ENCODE measurements at places on chromosomes 2 and 18.

- DNase-seq, result no peak
Observed at GRCh38 chr2:25570161-25570845, 103.1 kb downstream of the DTNB start.

DNA sequence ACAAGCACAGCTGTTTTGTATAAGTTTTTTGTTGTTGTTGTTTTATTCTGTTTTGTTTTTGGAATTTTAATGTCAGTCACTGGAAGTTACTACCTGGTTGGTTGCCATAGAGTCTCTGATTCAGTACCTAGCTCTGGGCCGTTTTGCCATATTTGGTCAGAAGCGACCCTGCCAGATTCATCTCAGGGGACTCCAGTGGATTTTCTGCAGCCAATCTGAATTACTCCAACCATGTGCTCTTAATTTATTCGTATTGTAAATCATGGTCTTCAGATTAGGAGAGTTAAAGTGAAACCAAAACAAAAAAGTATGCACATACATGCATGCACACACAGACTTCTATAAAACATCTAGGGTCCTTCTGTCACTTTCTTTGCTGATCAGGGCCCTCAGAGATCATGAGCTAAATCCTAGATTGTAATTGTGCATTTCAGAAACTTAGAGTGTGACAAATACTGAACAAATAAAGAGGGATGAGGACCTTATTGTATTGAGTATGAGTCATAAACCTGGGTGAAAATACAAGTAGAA is 317.4 kb upstream of the UBE2E3 start:
- no peak for DNase-seq

GRCh38 chr2:10438688-10439087 is 9.4 kb downstream of the ODC1 start:
- no peak for DNase-seq

GRCh38 chr2:119649364-119649917 is 29.6 kb upstream of the TMEM177 start:
- DNase-seq, result no peak

- DNase-seq, result no peak
Observed at GRCh38 chr2:135822855-135823254, 14.1 kb downstream of the LCT start.

- no peak for DNase-seq
Observed at GRCh38 chr2:179692043-179692442, 169.4 kb downstream of the ZNF385B start.

- no peak for DNase-seq
Observed at GRCh38 chr18:63567276-63567675, 19.9 kb upstream of the SERPINB13 start.

- DNase-seq, result no peak
Observed at GRCh38 chr2:45259547-45260160, 250.4 kb upstream of the SIX2 start.

DNA sequence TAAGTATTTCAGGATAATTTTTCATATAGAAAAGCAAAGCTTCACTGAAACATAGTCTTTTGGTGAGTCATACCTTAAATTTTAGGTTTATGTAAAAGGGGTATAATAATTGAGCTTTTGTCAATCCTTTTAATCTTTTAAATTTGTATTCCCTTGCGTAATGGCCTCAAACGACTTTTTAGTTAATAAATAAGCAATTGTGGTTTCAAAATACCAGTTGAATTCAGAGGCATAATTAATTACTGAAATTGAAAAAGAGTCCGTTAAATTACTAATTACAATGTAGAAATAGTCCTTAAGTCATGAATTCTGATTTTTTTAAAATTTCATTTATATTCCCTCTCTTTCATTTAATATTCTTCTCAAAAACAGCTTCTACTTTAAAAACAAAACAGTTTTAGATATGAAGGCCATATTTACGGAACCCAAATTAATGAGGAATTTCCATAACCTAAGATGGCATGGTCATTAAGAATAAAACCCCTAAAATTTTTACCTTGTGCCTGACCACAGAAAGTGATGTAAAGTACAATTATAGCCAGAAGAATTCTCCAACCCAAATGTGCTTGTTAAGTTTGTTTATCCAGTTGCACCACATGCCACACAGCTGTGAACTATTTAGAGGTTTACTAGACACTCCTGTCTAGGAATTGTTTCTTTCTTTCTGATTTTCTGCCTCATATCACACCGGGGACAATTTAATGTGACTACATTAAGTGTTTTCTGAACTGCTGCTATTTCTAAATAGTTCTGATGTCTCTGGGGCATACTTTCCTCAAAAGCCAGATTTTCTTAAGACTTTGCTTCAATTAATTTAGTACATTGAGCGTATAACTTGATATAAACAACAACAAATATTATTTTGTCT is 60.7 kb upstream of the ITGA4 start:
- DNase-seq, result no peak

- DNase-seq, result no peak
Observed at GRCh38 chr2:85481818-85482777, 56.9 kb upstream of the MAT2A start.

DNA sequence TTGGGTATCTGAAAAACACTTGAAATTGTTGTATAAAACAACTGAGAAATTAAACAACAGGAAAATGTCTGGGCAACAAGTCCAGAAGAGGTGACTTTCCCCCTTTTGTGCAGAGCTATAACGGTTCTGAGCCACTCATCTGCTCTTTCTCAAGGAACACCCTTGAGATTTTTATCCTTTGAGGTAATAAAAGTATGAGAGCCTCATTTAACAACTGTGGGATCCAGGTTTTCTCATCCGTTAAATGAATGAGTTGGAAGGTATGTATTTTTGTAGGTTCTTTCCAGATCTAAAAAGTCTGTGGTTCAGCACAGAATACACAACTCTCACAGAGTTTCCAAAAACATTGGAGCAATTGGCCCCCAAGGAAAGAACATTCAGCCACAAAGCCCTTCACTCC is 93.0 kb downstream of the ANKRD44 start:
- no peak for DNase-seq

DNA sequence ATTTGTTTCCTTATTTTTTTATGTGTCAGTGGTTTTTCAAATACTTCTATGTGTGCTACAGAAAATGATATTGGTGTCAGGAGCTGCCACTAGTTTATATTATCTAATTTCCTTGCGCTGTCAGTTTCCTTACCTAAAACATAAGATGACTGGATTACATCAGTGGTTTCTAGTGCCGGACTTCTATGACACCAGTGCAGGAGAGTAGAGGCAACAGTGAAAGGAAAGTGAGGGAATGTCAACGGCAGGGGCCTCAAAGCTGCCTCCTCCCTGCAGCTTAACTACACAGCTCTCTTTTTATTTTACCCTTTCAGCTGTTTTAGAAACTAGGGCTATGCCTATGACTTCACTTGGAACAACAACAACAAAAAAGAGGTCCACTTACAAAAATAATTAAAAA is 6.5 kb downstream of the ERBB4 start:
- DNase-seq, result no peak

- no peak for DNase-seq
Observed at GRCh38 chr2:49832555-49832954, 678.2 kb upstream of the FSHR start.

- DNase-seq, result no peak
Observed at GRCh38 chr2:160061533-160061932, 882 bp downstream of the PLA2R1 start.

DNA sequence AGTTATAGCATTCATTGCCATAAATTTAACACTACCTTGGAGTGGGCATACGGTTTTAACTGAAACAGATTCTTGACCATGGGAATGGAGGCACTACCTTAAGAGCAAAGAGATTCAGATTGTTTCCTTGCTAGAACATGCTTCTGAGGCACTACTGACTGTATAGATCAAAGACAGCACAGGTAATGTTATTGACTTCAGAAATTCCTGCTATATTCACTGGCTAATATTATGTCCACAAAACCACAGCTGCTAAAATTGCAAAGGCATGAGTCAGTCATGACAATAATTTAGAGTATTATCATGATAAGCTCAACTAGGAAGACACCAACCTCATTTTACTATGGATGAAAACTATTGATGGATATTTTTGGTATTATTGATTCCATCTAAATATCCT is 39.4 kb downstream of the SLC8A1 start:
- no peak for DNase-seq

DNA sequence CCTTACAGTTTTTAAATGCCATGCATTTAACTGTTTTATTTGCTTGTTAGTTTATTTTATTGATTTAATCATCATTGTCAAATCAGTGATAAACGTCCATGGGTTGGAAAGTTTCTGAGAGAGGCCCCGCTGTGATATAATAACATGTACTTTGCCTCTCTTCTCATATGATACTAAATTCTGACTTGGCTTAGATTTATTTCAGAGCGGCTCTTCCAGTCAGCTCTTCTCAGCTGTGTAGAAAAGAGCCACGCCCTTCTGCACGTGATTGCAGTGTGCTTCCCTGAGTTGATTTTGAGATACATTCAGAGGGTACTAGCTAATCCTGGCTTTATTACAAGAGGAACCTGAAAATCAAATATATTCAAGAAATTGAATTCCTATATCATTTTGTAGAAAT is 218.6 kb downstream of the KCNE4 start:
- no peak for DNase-seq

- no peak for DNase-seq
Observed at GRCh38 chr2:23350041-23350791, 34.8 kb upstream of the KLHL29 start.

GRCh38 chr2:207768168-207768865 is 1.4 kb downstream of the FZD5 start:
- peak; percentile 31 for DNase-seq

DNA sequence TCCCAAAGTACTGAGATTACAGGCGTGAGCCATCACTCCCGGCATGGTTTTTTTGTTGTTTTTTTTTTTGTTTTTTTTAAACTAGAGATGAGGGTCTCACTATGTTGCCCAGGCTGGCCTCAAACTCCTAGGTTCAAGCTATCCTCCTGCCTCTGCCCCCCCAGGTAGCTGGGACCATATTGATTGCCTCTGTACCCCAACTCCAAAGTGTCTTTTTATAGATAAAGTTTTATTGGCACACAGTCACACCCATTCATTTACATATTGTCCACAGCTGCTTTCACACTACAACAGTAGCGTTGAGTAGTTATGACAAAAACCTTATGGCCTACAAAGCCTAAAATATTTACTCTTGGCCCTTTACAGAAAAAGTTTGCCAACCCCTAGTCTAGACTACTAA is 45.2 kb upstream of the SP5 start:
- DNase-seq, result no peak

GRCh38 chr2:7281231-7282201 is 364.3 kb downstream of the RNF144A start:
- DNase-seq, result no peak

- no peak for DNase-seq
Observed at GRCh38 chr18:924987-925386, 20.3 kb downstream of the ADCYAP1 start.

DNA sequence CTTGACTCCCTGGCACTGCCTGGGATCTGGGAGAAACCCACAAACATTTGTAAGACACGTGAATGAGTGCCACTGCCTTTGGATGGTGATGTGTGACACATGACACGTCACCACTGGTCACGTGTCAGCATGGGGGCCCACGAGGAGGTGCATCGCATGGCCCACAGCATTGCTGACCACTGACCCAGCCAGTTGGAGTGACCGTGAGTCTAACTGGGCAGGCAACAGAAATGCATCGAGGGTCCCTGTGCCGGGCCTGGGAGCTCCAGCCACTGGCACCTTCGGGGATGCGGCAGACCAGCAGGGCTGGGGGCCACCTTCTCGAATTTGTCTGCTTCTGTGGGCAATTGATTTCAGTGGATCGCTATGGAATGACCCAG is 121.9 kb upstream of the HDAC4 start:
- DNase-seq, result no peak

DNA sequence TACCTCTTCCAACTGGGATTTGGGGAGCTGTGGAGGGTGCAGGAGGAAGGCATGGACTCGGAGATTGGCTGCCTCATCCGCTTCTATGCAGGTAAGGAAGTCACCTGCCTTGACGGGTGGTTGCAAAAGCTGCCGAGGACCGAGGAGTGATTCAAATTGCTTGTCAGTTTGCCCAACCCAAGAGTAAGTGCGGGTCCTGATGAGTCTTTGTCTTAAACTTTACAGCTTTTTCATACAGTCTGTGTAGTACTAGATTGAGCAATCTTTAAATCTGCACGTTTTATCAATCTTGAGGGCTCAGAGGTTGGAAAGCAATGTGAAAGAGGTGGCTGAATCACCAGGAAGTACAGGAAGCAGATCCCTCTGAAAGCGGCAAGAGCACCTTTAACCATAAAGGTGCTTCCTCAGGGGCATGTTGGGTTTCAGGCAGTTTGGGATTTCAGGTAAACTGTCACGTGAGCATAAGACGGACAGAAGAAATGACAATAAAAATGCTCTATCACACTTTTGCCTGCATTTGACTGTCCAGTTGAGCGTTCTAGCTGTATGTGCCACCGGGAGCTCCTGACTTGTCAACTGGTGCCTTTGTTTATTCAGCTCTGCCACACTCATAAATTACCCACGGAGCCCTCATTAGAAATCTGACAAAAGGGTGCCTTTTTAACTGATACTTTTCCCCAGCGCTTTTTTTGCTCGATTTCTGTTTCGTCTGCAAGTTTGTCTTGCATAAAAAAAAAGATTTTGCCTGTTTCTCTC is 2.0 kb downstream of the PHLPP1 start:
- DNase-seq, result no peak

DNA sequence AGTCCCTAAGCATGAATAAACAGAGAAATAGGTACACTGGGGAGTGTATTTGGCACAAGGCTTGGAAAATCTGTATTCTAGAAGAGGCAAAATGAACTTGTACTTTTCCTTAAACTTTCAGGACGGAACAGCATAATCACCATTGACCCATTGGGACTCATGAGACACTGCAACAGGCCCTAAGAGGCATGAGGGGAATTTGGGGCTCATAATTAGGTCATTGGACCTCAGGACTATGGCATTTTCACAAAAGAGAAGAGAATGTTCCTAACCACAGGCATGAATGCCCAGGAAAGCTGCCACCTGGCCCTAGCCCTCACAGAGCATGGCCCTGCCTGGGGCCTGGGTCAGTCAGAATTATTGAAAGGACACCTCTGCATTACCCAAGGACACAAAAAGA is 67.9 kb upstream of the PIK3C3 start:
- no peak for DNase-seq

- DNase-seq, result no peak
Observed at GRCh38 chr2:213336253-213336770, 52.0 kb downstream of the SPAG16 start.

DNA sequence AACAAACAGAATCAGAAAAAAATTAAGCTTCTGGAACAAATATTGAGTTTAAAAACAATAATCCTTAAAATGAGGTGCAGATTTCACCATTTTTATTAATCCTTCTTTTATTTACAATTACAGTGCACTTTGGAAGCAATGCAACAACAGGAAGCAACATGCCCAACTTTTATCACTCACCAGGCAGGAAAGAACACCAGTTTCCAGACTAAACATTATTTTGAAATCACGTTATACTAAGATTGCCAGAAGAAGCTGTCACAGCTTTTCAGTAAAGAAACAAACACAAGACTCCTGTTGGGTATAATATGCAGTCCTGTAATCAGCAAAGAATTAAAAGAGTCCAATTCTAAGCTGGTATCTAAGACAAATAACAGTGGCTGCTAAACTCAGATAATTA is 137.9 kb upstream of the ZC3H15 start:
- DNase-seq, result no peak

- no peak for DNase-seq
Observed at GRCh38 chr2:229475778-229476177, 204.7 kb upstream of the PID1 start.

All from naive thymus-derived CD4-positive, alpha-beta T cell (primary cell).